ENCODE measurements at places on chromosomes 2 and 18.

DNA sequence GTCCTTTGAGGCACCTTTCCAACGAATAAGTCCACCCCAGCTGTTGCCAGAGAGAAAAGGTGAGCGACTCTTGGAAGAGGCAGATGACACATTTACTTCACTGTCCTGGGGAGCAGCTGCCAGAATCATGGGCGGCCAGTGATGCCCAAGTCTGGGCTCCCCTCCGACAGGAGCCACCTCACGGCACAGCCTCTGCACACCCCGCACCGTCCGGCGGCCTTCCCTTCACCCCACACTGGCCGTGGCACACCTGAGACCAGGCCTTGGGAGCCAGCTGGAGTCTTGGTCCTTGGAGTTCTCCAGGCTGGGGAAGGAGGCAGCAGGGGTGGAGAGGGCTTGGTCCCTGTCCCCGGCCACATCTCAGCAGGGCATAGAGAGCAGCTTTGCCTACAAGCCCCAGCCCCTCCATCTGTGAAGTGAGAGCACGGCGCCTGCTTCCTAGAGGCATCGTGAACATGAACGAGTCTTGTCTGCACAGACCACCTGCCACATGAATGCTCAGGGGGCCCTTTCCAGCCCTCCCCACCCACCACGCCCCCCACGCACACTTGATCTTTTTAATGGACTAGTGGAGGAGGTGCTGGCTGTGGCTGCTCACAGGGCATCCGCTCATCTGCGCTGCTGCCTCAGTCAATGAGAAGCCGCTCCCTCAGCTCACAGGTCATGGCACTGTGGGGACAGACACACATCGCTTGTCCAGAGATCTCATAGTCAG, 400.2 kb upstream of the MYT1L start:
- DNase-seq = no peak

DNA sequence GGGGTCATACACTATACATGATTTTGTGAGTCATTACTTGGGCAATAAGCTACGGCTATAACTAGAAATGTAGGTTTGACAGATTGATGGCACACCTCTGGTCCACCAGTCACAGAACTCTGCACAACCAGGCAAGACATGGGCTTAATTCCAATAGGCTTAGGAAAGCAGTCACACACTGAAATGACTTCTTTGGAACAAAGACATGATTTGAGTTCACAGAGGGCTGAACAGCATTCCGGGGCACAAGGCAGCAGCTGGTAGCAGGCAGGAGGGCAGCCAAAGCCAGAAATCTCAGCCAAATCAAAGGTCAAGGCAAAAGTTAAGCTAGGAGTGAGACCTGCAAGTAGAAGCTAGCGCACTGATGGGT, 27.4 kb downstream of the FABP1 start:
- no peak for DNase-seq

GRCh38 chr2:209719034-209719433, 52.6 kb upstream of the UNC80 start:
- no peak for DNase-seq

DNA sequence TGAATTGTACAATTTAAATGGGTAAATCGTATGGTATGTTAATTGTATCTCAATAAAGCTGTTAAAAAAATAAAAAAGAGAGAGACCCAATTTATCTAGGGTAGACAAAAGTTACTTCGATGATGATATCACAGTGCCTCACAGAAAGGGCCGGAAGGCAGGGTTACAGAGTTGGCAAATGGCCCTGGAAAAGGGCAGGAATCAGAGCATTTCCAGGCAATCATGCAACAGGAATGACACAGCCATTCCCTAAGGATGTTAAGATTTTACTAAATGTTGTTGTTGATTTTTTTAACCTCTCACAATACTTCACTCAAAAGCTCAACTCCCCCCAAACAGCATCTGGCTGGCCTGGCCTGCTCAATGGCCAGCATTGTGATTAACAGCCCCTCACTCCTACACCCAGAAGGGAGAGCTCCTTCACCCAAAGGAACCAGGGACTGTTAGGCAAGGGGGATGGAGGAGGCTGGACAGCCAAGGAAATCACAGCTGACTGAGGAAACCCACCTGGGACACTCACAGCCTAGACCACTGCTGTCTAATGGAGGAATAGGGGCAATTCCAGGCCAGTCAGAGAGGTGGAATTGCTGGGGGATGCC, 7.7 kb upstream of the SP100 start:
- DNase-seq = no peak

DNA sequence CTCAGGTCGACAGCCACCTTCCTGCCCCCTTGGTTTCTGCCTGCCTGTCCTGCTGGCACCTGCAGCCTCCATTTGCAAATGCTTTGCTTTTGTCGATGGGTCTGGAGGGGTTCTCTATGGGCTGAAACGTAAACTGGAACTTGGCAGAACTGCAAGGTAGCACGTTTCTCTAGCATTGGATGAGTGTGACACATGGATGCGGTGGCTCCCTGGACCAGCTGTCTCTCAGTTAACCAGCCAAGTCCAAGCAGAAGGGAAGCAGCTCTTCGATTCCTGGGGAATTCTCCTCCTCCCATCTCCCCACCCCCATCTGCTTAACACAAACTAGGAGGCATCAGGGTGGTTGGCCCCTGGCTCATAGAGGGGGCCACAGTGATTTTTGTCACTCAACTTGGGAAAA, 57.3 kb downstream of the ITGB1BP1 start:
- no peak for DNase-seq

- no peak for DNase-seq
Observed at GRCh38 chr2:173150087-173150486, 74.4 kb downstream of the MAP3K20 start.

DNA sequence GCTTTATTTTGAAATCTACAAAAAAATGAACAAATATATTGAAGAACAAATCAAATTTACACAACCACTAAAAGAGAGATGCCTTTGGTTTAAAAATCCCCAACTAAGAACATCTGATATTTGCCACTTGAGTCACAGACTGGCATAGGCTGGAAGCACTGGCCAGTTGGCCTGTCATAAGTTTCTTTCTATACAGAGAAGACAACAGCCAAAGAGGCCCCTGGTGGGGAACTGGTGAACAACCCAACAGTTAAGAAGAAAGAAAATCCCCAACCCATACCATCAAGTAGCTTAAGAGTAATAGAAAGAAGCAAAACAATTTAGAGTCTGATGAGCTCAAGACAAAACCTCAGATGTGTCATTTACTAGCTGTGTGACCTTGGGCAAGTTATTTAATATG, 45.5 kb downstream of the OSR1 start:
- DNase-seq = no peak

- DNase-seq = no peak
Observed at GRCh38 chr2:174554529-174555150, 43.0 kb downstream of the WIPF1 start.

DNA sequence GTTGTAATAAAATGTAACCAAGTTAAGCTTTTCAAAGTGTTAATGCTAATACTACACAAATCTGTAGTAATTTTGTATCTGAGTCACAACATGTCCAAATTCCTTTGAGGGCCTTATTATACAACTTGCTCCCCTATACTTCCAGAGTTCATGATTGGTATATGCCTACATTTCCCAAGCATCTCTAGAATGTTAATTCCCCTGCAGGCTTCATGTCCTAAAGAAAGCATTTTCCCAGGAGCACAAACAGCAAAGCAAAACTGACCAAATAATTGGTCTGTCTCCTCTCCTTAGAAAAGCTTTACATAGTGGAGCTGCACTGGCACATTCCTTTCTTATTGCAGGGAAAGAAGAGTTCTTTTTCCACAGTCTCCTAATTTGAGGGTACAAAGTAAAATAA, 3.7 kb downstream of the ALS2 start:
- DNase-seq = no peak

GRCh38 chr2:216992056-216992675, 132.3 kb upstream of the TNP1 start:
- no peak for DNase-seq

DNA sequence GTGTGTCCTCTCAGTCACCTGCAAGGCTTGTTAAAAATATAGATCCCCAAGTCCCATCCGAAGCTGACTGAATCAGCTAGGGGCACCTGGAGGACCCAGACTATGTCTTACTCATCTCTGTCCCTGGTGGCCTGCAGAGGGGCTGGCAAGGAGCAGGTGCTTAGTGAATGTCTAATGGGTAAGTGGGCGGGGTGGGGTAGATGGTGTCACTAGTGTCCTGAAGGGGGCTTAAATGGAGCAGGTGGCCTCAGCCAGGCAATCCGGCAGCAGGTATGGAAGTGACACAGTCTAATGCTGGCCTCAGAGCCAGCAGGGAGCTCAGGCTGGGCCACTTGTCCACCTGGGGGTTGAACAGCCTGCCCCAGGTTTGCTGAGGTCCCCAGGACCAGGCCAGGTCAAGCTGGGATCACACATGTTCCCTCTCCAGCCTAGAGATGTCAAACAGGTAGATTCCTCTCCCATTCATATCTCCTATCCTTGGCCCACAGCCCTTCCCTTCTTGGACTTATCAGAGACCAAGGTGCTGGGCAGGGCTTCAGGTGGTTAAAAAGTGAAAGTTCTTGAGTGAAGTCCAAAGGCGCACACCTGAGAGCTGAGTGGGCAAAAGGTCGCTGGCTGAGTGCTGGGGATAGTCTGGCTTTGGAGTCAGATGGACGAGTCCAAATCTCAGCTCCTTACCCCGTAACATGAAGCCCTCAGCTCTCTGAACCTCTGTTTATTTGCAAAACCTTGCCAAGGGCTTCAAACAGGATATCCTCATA, 1.7 kb downstream of the STEAP3 start:
- DNase-seq = no peak

- no peak for DNase-seq
Observed at GRCh38 chr2:150909613-150910012, 352.1 kb downstream of the RBM43 start.

- DNase-seq = no peak
Observed at GRCh38 chr2:68272246-68272994, 20.1 kb upstream of the PPP3R1 start.

DNA sequence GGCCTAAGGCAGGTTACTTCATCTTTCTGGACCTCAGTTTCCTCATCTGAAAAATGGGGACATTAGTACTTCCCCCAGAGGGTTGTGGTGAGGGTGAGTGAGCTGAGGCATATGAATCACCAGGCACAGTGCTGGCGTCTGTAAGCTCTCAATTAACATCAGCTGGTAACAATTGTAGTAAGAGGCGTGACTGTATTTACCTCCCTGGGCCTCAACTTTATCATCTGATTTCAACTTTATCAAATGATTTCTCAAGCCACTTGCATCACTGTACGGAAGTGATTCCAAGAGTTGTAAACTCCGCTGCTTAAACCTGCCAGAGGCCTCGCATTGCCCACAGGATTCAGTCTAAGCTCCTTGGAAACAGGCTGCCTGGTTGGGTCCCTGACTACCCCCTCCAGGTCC, 53.6 kb upstream of the PKDCC start:
- DNase-seq = no peak

DNA sequence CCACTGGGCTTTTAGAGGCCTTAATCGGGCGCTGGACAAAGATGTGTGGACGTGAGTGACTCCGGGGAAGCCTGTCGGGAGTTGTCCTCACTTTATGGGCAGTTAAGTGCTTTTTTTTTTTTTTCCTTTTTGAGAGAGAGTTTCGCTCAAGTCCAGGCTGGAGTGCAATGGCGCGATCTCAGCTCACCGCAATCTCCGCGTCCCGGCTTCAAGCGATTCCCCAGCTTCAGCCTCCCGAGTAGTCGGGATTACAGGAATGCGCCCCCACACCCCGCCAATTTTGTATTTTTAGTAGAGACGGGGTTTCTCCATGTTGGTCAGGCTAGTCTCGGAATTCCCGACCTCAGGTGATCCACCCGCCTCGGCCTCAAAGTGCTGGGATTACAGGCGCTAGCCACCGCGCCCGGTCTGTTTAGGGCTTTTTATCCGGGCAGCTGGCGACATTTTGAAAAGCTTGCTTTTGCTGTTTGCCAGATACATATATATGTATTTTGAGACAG, 1.5 kb downstream of the MSH6 start:
- DNase-seq = no peak

- peak; percentile 99 for DNase-seq
Observed at GRCh38 chr2:46315103-46315890, 18.1 kb downstream of the EPAS1 start.

DNA sequence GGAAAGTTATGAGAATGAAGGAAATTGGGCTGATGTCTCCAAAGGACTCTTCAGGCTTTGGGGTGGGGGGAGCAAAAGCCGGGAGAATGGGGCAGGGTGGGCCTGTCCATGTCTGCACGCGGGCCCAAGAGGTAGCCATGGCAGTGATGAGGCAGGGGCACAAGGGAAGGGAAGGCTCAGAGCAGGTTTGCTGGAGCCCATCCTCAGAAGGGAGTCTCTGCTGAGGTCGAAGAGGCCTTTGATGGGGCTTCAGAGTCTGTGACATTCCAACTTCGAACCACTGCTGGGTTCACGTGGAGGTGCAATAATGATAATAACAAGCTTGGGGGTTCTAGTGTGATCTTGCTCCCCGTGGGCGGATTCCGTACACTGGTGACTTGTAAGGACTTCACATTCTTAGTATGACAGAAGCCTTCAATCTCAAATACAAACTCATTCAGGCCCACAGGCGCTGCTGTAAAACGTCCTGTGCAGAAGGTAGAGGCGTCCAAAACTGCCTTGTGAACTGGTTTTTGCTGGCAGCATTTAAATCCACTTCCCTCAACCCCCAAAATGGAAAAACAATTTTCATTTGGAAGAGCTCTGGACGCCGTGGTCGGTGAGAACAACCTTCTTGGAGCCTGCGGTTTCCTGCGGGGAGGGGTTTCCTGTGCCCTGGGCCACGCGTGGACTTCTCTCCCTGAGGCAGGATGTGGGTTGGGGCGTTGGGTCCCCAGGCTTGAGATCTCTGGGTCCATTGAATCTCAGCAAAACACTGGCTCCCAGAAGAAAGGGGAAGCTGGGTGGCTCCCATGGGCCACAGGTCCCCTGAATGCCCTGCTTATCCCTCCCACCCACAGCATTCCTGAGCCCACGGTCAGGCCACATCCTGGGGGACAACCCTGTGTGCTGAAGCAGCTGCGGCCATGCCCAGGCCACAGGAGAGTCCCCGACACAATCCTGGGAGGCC, 151.0 kb downstream of the TPO start:
- no peak for DNase-seq

DNA sequence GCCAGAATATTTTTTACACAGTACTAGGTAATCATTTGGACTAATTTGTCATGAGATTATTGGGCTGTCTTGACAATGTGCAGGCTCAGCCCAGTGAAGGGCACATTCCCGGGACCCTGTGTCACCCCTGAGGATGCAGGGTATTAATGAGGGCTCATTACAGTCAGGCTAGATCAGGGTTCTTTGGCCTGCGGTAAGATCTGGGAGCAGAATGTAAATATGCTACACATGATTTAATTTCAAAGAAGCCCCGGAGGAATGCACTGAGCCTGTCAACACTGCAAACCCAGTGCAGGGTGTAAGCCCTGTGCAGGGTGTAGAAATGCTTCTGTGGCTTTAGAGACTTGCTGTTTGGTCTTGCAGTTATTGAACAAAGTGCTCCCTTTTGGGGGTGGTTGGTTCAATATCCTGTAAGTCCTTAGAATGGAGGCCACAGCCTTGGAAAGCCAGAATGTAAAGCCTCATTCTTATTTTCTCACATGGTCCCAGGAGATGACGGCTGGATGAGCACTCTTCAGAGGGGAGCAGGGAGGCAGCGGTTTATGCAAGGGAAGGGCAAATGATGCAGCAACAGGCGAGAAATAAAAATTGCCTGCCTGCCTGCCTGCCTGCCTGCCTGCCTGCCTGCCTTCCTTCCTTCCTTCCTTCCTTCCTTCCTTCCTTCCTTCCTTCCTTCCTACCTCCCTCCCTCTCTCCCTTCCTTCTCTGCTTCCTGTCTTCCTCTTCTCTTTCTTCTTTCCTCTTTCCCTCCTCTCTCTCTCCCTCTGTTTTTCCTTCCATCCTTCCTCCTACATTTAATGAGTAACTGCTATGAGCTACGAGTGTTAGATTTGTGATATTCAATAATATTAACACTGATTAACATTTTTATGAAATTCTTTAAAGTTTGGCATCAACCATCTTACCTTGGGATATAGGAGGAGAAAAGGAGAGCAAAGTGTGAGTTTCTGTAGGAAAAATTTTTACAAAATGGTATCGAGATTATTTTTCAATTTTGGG, 148.8 kb downstream of the VAPA start:
- no peak for DNase-seq
